ENCODE measurements at places on chromosomes 12 and 14.

DNA sequence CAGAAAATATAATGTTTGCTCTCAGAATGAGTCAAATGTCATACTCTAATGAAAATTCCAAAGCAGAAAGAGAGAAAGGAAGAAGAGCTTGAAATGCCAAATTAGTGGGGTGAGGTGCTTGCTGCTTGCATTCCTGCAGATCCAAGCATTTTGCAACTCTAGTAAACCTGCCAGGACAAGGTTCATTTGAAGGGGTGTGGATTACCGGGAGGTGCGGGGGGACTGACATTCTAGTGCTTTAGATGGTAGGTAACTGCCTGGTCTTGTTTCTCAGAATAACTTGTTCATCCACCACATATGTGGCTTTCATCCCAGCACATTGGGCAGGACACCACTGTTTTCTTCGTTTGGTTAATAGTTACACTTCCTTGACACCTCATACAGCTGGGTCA is 144.4 kb downstream of the AKAP6 start:
- DNase-seq: no peak

DNA sequence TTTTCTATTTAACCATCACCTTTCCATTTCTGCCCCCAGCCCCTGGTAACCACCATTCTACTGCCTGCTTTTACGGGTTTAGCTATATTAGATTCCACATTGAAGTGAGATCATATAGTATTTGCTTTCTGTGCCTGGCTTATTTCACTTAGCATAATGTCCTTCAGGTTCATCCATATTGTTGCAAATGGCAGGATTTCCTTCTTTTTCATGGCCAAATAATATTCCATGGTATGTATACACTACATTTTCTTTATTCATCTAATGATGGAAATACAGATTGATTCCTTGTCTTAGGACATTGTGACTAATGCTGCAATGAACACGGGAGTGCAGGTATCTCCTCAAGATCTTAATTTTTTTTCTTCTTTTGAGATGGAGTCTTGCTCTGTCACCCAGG is 202.2 kb downstream of the APAF1 start:
- no peak for DNase-seq

- peak; percentile 42 for DNase-seq
These were observed 35.9 kb downstream of the FBLN5 start for GRCh38 chr14:91911474-91912032.

DNA sequence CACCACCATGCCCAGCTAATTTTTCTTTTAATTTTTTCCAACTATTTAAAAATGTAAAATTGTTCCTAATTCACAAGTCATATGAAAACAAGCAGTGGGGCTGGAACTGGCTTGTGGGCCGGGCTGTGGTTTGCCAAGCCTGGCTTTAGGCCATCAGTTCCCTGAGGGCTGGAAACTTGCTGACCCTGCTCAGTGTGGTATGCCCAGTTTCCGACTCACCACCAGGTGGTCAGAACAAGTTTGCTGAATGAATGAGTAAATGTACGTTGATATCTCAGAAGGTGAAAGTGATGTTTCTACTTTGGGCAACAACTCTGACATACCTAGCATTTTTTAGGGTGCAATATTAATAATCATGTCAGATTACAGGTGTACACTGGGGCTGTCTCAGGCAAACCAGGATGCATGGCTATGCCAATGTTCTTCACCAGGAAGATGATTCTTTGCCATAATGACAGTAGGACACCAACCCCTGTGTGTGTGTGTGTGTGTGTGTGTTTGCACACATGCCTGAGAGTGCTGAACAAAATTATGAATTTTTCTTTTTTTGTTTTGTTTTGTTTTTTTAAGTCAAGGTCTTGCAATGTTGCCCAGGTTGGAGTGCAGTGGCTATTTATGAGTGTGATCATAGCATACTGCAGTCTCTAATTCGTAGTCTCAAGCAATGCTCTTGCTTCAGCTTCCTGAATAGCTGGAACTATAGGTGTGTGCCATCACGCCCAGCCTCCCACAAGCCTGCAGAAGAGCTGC is 106.1 kb downstream of the PTPN11 start:
- DNase-seq: no peak

Measured in fibroblast of villous mesenchyme (primary cell).